Activated CD4-positive, alpha-beta T cell treated with anti-CD3 and anti-CD28 coated beads, Interleukin-2, amount 10 ng/mL, durations not matched to agents 24 days and 14 days (primary cell): ENCODE measurements at places on chromosomes 11 and 22. TPM values are rescaled to one million over a fixed set of nuclear protein-coding genes. Genes with fewer than 3 reads are reported as not detected.

The C11orf97 gene
- total RNA-seq = not detected in 2 replicates

The MS4A3 gene
- not detected in 2 replicates for total RNA-seq

The BLID gene
- not detected in 2 replicates for total RNA-seq

- no peak overlapping the region for H3K27ac ChIP-seq
- peaks cover under 1% of the 10 kb centered on the region for H3K4me1 ChIP-seq
- DNase-seq = no peak
- no peaks in the 10 kb centered on the region for H3K27me3 ChIP-seq
Measured at GRCh38 chr11:37497326-37497725, 899.3 kb upstream of the RAG2 start.

DNA sequence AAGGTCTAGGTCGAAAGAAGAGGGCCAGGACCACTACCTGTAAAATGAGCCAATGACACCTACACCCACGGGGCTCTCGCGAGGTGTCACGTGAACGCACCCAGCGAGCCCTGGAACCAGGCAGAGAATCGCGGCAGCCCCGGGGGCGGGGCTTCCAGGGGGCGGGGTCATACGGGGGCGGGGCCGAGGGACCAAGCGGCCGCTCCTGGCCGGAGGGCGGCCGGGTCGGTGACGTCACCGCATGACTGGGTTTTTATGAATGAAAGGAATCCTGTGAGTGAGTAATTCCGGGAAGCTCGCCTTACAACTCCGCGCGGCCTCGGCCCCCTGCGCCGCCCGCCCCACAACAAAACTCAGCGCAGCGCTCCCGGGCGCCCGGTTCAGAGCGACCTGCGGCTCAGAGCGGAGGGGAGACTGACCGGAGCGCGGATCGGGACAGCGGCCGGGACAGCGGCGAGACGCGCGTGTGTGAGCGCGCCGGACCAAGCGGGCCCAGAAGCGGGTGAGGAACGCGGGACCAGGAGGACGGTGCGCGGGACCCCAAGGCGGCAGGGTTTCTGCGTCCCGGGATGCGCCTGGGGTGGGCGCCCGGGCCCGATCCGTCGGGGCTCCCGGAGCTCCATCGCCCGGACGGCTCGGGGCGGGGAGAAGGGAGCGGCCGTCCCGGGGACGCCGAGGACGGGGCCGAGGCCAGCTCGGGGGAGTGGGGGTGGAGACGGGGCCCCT lies at the start of gene MAFF:
TSS of gene MAFF (plus strand) at position 284 of the 726 bp plus-strand sequence. CDS start 11,860 bp downstream, outside the sequence.
- peak within 1 kb of the TSS; percentile 89 for H3K4me3 ChIP-seq
- H3K27me3 ChIP-seq = no peaks in the 10 kb centered on the region
- peak; percentile 95 for DNase-seq
- H3K4me1 ChIP-seq = peaks cover 30% of the 10 kb centered on the region

GRCh38 chr22:22180738-22181285 lies 63.8 kb upstream of the VPREB1 start:
- H3K36me3 ChIP-seq = no peaks in the 10 kb centered on the region
- no peak overlapping the region for H3K27ac ChIP-seq
- H3K4me3 ChIP-seq = no peak overlapping the region
- H3K27me3 ChIP-seq = peaks cover 28% of the 10 kb centered on the region
- H3K4me1 ChIP-seq = peaks cover 3% of the 10 kb centered on the region

- H3K27me3 ChIP-seq = no peaks in the 10 kb centered on the region
- H3K4me1 ChIP-seq = no peaks in the 10 kb centered on the region
- H3K27ac ChIP-seq = no peak overlapping the region
- no peaks in the 10 kb centered on the region for H3K36me3 ChIP-seq
Measured at GRCh38 chr11:39144351-39145130, 2314.9 kb downstream of the LRRC4C start.

- H3K4me1 ChIP-seq = peaks cover 23% of the 10 kb centered on the region
- peak; percentile 64 for DNase-seq
- no peak overlapping the region for H3K27ac ChIP-seq
- H3K4me3 ChIP-seq = peak overlapping the region; percentile 55
- peaks cover 47% of the 10 kb centered on the region for H3K27me3 ChIP-seq
Measured at GRCh38 chr11:65786008-65786785, 666 bp upstream of the OVOL1 start.
